ENCODE measurements at places on chromosomes 7 and 10.

DNA sequence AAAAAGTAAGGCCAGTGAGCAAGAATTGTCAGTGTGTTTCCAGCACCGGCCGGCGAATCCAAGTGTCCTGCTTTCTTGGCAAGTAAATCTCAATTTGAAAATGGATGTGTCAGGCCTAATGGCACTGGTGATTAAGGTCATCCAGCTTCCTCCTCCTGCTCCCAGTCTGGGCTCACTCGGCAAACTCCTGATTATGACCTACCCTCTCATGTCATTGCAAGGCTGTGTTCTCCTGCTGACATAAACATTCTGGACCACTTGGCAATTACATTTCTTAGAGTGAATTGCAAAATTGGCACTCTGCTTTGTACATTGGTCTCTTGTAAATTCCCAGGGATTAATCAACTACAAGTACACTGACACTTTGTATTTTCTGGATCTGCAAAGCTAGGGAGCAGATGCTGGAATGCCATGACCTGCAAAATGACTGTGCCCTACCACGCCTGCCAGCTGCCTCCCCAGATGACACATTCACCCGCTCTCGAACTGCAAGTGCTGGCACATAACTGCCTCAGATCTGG is 473.8 kb downstream of the KIF20B start:
- DNase-seq = no peak

- no peak for DNase-seq
Observed at GRCh38 chr7:50781381-50782293, 1.1 kb downstream of the GRB10 start.

DNA sequence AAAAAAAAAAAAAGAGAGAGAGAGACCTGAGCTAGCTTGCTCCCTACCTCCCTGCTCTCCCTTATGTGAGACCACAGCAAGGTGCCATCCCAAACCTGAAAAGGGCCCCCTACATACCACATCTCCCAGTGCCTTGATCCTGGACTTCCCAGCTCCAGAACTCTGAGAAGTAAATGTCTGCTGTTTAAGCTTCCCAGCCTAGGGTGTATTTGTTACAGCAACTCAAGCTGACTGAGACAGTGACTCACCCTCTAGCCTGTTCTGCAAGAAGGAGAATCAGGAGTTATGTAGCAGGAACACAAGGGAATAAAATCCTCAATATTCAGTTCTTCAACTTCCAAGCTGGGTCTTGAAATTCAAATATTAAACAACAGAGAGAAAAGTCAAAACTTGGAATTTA is 52.1 kb upstream of the TMEM72 start:
- no peak for DNase-seq

- no peak for DNase-seq
Observed at GRCh38 chr7:120337308-120337907, 64.4 kb downstream of the KCND2 start.

- peak; percentile 90 for DNase-seq
Observed at GRCh38 chr7:90595801-90596670, at the start of gene CDK14. Gene CDK14, plus strand, starts transcription at chr7:90596321. Its CDS starts 307 bp downstream, at chr7:90596628.

DNA sequence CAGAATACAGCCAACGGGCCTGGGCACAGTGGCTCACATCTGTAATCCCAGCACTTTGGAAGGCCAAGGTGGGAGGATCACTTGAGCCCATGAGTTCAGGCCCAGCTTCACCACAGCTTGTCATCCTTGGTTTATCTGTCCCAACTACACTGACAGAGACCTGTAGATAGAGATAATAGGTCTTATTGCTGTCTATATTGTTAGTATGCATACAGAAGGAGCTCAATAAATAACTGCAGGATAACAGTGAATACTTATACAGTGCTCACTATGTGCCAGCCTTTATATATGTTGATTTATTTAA is 1.3 kb downstream of the CNPY4 start:
- no peak for DNase-seq

DNA sequence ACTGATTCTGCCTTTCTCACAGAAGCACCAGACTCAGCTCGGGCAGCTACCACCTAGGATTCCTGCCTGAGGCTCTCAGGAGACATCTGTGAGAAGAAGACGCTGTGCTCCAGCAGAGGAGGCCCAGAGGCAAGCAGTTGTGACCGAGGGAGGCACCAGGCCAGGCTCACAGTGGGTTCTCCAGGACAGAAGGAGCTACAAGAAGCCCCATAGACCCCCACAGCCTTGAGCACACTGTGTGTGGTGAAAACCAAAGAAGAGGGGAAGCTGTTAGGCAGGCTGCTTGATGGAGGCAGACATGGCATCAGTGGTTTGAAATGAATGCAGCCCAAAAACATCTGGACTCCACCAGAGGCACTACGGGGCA is 198.8 kb downstream of the GRID1 start:
- DNase-seq = peak; percentile 49

GRCh38 chr7:152338561-152338960 is 97.2 kb downstream of the KMT2C start:
- no peak for DNase-seq

DNA sequence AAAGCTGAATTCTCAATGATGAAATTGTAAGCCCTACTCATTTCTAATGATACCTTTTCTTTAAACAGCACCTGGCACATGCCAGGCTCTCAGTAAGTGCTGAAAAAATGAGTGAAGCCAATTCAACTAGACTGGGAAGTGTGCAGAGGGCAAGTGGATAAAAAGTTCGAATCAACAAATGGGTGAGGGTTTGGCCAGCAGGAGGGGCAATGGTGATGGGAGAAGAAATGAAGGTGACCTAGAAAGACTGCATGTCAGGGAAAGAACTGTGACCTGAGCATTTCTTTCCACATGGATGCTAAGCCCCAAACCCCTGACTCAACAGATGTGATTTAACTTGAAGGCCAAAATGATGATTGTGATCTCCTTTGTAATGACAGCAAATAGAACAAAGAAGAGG is 54.6 kb downstream of the DKK1 start:
- DNase-seq = no peak

- DNase-seq = peak; percentile 17
Observed at GRCh38 chr10:6055929-6056328, 6.2 kb downstream of the IL2RA start.

All from sigmoid colon (tissue), 7 donors.